Left renal pelvis (tissue), 4 donors: ENCODE measurements at places on chromosomes 13 and 19. TPM values are rescaled to one million over a fixed set of nuclear protein-coding genes. Genes with fewer than 3 reads are reported as not detected.
A peak's percentile ranks its signal among the peaks of the same experiment; 100 is the strongest.

GRCh38 chr19:5434970-5435641 lies 20.1 kb upstream of the ZNRF4 start:
- no peak for DNase-seq

DNA sequence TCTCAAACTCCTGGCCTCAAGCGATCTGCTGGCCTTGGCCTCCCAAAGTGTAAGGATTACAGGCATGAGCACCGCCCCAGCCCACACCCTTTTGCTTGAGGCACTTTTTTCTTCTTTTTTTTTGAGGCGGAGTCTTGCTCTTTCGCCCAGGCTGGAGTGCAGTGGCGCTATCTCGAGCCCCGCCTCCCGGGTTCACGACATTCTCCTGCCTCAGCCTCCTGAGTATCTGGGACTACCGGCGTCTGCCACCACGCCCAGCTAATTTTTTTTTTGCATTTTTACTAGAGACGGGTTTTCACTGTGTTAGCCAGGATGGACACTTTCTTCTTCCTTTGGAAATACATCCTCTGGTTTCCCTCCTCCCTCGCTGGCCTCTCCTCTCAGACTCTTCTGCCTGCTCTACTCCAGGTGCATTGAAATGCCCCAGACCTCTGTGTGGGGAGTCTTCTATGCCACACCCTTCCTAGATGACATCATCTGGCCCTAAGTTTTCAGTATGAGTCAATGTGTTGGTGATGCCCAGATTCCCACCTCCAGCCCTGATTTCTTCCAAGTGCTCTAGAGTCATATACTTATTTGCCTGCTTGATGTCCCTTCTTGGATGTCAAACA lies 20.7 kb upstream of the TPT1 start:
- DNase-seq, result no peak

DNA sequence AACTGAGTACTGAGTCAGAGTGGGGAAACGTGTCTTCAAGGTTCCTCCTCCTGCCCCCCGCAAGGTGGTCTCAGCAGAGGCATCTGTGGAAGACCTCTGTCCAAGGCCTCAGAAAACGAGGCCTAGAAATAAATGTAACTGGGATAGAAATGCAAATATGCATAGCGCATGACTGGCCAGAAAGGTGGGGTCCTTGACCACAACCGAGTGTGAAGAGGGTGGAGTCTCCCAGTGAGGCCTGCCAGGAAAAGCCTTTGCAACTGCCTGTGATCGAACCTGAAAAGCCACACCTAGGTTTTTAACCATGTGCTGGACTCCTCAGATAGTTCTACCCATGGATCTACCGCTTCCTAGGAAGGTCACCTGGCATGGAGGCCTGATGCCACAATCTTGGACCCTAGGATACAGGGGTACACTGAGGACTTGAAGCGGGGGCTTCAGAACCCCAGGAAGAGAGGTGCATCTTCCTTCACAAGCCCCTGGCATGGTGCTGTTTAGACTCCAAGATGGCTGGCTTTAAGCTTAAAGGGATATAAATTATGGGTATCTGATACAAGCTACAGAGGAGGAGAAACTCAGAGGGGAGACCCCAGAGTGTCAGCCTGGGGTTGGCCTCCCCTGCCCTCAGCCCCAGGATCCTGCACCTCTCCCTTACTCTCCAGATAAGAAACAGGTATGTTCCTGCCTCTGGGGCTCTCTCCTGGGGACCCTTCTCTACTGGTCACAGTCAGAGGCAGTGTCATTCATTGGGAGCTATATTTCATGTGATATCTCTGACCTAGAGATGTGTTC lies 18.3 kb upstream of the SIGLEC6 start:
- DNase-seq, result no peak

- DNase-seq, result no peak
Observed at GRCh38 chr13:49739498-49740187, 48.4 kb upstream of the EBPL start.

GRCh38 chr19:49558591-49558990 lies 21.8 kb downstream of the NOSIP start:
- DNase-seq, result no peak

GRCh38 chr13:113647351-113648215 lies 10.4 kb downstream of the ATP4B start:
- peak; percentile 42 for DNase-seq

DNA sequence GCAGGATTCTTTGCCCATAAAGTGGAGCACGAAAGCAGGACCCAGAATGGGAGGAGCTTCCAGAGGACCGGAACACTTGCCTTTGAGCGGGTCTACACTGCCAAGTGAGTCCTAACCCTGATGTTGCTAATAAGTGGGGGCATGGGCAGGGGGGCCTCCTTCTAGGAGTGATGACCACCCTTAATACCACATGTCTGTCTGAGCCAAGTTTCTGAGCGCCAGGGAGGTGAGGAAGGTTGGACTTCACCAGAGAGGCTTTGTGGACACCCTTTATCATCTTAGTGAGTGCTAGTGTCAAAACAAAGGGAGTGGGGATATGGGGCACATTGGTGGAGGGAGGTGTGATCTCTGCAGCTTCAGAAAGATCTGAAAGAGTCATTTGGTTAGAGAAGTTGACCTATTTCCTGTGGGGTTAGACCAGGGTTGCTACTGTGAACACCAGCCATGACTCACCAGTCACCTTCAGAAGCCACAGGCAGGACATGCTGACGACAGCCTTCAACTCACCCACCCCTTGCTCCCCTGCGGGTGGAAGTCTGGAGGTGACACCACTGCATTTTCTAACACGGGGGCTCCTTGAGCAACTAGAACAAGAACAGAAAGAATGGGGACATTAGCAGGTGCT lies 8.8 kb downstream of the ALOX5AP start:
- DNase-seq, result no peak

- DNase-seq, result no peak
Observed at GRCh38 chr13:70723732-70724131, 615.5 kb upstream of the KLHL1 start.

- DNase-seq, result no peak
Observed at GRCh38 chr13:43802511-43802910, 15.7 kb upstream of the ENOX1 start.

DZIP1 gene
- 67.0 TPM for polyA plus RNA-seq

RETN gene
- polyA plus RNA-seq, result 0.54 TPM

MTUS2 gene
- 1.4 TPM for polyA plus RNA-seq
